Stimulated activated CD4-positive, alpha-beta T cell treated with anti-CD3 and anti-CD28 coated beads, Interleukin-4, amount 100 ng/mL, for 4 hours (primary cell): ENCODE measurements at places on chromosomes 2 and 18.

- DNase-seq, result no peak
Measured at GRCh38 chr18:77012806-77013541, 119.6 kb downstream of the MBP start.

DNA sequence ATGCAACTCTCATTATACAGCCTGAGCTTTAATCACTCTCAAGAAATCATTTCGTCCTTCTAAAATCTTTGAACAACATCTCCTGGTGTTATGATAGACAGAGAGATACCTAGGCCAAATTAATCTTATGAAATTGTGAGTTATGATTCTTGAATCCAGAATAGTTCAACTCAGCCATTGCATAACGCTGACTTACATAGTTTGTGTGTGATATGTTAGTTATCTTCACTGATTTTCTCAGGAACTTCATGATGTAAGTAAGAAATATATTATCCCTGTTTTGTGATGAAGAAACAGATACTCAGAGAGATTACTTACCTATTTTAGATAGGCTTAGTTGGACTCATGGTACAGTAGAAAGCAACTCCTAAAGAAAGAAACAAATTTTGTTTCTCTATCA lies 684.4 kb downstream of the ZEB2 start:
- no peak for DNase-seq

DNA sequence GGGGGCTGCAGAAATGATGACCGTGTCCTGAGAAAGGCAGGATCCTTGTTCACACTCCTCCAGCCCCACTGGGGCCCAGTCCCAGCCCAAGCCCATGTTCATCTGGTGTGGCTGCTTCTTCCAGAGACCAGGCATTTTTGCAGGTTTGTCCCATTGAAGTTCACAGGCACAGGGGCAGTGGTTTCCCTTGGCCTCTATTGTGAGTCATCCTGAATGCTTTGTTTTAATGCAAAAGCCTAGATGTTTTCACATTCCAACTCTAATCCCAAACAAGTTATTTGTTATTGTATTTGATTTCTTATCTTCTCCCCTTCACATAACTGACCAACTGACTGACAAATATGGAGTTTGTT lies 426.4 kb upstream of the ID2 start:
- DNase-seq, result no peak

GRCh38 chr2:5677133-5677532 lies 15.1 kb upstream of the SOX11 start:
- DNase-seq, result no peak

- no peak for DNase-seq
Measured at GRCh38 chr2:3536682-3537632, 17.6 kb upstream of the ADI1 start.

DNA sequence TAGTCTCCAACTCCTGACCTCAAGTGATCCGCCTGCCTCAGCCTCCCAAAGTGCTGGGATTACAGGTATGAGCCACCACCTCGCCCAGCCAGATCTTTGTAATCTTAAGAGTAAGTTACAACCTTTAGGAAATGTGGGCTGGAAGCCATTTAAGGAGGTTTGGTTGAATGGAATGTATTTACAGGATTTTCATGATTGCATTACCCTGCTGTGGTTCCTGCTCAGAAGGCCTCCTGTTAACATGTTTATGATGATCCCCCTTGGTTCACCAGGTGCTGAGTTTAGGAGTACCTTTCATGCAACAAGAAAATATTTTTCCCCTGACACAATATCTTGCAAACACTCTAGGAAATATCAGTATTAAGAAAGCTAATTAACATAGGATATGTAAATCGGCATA lies 187.4 kb upstream of the SH3BP4 start:
- no peak for DNase-seq

GRCh38 chr18:21489119-21489750 lies 111.3 kb downstream of the ESCO1 start:
- DNase-seq, result no peak

- DNase-seq, result no peak
Measured at GRCh38 chr2:175766880-175767279, 235.2 kb downstream of the LNPK start.

DNA sequence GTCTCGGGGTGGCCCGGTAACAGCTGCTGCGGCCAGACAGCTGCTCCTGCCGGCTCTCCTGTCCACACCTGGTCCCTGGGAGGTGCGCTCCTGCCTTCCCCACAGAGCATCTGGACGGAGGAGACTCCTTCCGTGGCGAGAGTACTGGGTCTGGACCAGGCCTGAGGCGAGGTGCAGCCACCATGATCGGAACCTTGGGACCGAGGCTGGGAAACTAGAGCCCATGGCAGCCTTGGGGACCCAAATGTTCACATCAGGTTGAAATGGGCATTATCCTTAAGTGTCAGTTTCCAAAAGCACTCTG lies 628 bp downstream of the GIGYF2 start:
- no peak for DNase-seq

DNA sequence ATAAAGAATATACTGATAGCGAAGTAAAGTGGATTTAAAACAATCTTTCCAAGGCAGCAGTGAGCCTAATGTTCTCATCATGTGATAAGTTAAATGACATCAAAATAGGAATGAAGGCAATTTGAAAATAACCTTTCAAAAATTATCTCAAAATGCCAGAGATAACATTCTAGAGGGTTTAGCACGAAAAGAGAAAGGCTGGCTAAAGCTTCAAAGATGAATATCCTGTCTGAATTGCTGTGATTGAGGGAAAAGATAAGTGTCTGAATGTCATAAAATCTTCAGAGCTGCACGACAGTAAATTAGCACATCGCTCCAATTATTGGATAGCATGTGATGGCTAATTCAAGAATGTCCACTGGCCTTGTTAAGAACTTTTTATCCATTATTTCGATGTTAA lies 159.3 kb downstream of the PID1 start:
- DNase-seq, result no peak

DNA sequence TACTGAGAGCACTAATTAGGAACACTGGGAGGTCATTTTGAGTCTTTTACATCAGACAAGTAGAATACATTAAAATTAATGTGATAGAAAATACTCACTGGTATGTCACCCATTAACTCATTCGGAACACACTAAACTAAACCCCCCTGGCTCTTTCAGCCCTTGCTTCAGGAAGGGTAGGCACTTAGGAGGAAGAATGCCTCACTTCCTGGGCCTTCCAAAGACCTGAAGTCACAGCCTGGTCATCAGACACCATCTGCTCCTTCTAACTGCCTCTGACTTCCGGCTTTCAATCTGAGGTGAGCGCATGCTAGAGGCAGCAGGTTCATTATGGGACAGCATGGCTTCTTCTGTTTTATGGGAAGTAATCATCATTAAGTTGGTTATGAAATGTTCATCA lies 451.4 kb downstream of the PID1 start:
- DNase-seq, result no peak
